SW 1271 (cell line): ENCODE measurements at places on chromosomes 6 and 20.

DNA sequence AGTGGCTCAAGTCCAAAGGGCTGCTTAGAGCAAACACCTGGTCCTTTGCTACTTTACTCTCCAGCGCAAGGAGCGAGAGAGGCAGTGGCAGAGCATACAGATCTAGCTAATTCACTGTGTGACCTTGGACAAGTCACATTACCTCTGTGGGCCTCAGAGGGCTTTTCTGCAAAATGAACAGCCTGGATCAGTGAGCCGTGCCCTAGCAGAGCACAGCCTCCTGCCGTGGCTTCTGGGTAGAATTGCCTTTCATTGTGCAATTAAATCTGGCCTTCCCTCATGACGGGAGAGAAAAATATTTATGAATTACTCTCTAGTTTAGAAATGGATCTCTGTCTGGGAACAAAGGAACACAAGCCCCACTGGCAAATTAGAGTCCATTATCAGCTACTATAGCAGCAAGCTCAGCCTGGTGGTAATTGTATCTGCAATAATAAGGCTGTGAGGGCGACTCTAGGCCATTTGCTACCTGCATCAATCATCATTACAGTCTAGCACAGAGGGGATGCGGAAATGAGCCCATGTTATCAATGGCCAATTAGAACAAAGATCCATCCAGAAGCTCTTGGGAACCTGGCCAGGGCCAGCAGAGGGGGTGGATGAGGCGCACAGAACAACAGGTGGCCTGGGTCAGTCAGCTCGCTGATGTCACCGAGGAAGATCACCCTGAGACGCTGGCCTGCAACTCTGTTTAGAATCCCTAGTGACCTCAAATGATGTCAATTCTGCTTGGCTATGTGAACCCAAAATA is 114.2 kb upstream of the LY86 start:
- DNase-seq: no peak

- DNase-seq: no peak
Observed at GRCh38 chr6:101689156-101689555, 295.6 kb downstream of the GRIK2 start.

- DNase-seq: no peak
Observed at GRCh38 chr6:113540466-113540865, 316.7 kb upstream of the MARCKS start.

GRCh38 chr6:36244641-36245280 is 25.1 kb upstream of the PNPLA1 start:
- DNase-seq: no peak

DNA sequence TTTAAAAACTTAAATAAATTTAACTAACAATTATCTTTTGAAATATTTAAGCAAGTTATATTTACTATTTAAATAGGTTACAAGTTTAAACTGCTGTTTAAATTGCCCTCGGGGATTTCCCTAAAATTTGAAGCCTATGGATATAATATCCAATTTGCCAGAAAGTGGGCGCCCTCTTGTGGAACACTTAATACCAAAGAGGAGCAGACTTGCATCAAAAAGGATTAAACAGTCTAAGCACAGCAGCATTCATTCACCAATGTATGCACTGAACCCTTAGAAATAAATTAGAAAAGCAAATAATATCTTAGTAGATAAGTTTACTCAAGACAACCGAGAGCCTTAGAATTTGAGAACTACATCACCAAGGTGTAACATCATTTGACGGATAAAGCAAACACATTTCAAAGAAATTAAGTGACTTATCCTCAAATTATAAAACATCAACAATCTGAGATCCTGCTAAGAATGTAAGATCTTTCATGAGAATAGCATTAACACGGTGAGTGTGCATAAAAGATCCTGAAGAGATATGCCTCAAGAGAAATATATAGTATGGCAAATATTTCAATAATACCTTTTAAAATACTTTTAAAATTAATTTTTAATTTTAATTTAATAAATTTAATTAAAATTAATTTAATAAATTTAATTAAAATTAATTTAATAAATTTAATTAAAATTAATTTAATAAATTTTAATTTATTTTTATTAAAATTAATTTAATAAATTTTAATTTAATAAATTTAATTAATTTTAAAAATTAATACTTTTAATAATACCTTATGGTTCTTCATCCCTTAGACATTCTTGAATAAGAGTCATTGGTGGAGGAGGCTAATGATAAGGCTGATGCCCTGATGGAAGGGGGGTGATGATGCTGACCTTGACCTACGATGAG is 11.5 kb upstream of the MEP1A start:
- DNase-seq: peak; percentile 56

DNA sequence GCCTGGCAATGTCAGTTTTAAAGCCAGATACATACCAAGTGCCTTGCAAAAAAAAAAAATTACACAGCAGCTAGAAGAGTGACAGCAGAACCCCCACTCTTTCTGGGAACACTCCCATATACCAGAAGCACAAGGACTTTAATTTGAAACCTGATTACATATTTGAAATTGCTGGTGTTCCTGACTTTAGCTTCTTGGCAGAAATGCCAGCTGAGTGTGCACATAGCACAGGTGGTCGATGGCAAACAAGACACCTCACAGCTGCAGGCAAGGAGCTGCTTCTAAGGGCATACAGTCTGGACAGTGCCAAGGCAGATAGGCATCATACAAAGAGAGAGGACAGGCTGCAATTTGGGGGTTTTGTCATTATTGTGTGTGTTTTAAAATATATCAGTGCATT is 150.7 kb upstream of the SGK1 start:
- DNase-seq: no peak

- DNase-seq: no peak
Observed at GRCh38 chr20:24453869-24454268, 15.6 kb upstream of the SYNDIG1 start.

GRCh38 chr6:5471044-5471443 is 209.7 kb downstream of the FARS2 start:
- DNase-seq: no peak

DNA sequence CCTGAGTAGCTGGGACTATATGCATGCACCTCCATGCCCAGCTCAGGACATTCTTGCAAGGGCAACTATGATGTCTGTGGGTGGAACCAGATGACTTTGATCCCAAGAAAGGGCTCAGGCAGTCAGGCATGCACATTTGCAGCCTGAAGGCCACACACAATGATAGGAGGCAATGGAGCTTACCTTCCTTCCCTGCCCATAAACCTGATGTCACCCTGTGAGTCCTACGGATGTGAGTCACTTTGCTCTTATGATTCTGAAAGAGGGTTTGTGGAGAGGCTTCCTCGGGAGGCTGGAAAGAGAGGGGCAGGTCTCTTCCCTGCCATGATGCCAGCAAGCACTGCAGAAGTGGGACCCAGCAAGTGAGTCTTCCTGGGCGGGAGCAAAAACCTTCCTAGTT is 202.4 kb downstream of the LY86 start:
- no peak for DNase-seq

- no peak for DNase-seq
Observed at GRCh38 chr6:53618219-53618618, 47.3 kb downstream of the KLHL31 start.

DNA sequence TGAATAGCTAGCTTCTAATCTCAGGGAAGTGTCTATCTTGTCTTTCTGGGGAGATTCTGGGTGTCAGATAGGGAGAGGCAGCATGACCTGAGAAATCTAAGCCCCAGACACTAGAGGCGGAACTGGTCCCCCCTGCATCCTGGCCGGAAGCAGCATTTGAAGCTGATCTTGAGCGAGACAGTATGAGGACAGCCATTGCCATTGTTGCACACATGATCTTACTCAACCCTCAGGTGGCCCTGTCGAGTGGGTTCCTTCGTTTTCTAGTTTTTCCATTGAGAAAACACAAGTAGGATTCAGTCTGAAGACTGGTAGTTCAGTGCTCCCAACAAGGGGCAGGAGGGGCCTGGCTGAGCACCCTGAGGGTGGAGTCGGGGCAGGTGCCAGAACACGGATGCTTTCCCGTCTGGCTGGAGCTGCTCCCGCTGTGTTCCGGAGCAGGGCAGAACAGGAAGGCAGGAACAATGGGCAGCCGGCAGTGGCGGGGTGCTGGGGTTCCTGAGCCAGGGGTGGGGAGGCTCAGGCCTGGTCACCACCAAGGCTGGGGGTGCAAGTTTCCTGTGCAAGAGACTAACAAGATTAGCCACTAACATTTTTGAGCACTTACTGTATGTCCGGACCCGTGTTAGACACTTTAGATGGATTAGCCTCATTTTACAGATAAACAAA is 7.9 kb upstream of the SDCBP2 start:
- DNase-seq: no peak

GRCh38 chr6:22248513-22249308 is 48.1 kb downstream of the PRL start:
- no peak for DNase-seq

- DNase-seq: no peak
Observed at GRCh38 chr6:137830511-137830911, 36.5 kb upstream of the TNFAIP3 start.

- no peak for DNase-seq
Observed at GRCh38 chr20:57742507-57743181, 32.8 kb upstream of the PMEPA1 start.

DNA sequence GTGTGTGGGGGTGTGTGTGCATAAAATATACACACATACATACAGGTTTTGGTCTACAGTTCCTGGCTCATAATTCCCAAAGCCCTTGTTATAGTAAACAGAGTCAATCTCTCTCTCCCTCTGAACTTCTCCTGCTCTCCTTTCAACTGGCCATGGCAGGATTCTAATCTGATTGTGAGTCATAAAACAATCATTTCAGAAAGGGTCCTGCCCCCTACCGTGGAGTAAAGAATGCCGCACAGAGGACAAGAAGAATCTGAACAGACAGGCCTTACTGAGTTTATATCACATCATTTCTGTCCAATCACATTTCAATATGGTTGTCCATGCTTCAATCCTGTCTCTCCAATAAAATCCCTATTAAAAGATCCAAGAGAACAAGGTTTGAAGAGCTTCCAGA is 416.9 kb downstream of the FRK start:
- DNase-seq: no peak

DNA sequence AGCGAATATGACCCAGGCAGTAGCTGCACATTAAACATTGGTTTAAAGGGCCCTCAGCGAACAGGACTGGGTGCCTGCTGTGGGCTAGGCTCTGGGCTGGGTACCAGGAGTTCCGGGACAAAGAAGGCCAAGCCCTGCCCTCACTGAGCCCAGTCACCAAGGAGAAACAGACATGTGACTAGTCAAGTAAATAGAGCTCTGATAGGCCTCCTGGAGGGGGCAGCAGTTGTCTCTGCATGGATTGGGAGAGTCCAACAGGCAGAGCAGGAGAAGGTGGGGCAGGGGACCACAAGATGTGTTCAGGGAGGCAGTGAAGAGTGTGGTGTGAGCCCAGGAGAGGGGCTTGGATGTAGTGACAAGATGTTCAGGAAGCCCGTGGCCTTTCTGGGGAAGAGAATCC is 3.1 kb downstream of the HM13 start:
- DNase-seq: no peak

DNA sequence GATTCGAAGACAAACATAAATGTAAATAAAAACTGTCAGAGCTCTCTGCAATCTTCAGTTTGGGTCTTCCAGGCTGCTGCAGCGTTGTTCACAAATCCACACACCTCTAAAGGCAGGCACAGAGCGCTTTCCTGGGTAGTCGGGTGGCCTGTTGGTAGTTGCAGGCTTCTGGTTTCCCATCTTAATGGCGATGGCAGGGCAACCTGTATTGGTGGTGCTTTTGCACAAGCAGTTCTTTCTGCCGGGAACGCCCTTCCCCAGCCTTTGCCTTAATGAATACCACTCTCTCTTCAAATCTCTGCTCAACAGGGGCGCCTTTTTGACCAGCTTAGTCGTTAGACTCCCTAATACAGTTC is 723 bp upstream of the IFT52 start:
- DNase-seq: no peak

DNA sequence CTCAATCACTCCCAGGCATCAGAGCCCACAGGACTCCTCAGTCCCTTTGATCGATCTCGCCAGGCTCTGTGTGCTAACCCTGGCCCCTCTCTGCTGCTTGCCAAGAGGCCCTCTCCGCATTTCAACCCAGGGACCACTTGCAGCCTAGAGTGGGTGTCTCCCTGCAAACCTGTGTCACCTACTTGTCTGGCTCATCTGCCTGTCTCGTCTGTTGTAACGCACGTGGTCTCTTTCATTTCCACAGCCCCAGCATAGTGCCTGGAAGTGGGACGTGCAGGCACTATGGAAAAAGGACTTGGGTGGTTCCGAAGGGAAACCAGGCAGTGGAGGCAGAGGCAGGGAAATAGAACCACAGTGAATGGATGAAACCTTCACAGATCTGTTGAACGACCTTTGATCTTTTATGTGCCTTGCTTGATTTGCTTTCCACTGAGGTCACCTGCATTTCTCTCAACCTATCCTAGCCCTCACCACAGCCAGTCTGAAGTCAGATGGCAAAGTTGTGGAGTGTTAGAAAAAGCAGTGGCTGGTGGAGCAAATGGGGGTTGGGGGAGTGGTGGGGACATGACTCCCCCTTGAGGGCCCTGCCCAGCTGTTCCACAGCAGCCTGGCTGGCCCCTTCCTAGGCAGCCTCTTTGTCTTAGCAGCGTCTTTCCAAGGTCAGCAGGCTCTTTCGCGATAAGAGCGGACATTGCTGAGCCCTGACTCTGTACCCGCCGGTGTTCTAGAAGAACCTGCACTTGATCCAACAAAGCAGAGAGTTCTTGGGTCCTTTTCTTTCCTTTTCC is 55.8 kb upstream of the TAGAP start:
- DNase-seq: no peak

DNA sequence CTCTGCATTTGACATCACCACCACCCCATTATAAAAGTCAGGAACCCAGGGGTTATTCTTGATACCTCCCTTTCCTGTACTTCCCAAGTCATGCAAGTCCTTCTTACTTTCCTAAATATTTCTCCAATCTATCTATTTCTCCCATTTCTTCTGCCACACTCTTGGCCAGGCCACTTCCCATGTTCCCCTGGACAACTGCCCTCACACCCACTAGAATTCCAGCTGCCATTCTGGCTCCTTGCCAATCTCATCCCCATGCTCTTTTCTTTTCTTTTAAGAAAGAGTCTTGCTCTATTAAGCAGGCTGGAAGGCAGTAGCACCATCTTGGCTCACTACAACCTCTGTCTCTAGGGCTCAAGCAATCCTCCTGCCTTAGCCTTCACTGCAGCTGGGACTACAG is 15.2 kb downstream of the DEFB132 start:
- no peak for DNase-seq

GRCh38 chr6:3751730-3752530 is 417 bp upstream of the PXDC1 start:
- peak; percentile 85 for DNase-seq

DNA sequence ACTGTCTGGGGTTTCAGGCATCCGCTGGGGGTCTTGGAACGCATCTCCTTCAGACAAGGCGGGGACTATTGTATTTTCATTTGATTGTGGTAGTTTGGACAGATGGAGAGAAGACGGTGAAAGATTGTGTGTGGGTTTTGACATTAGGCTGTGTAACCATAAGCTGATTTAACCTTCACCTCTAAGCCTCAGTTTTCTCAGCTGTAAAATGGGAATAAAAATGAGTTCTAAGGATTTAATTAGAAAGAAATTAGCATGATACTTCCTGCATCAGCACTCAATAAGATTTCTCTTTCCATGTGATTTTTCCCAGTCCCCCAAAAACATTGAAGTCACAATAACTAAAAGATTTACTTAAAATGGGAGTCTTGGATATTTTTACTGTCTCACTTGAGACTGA is 78.1 kb downstream of the CBFA2T2 start:
- DNase-seq: no peak

- no peak for DNase-seq
Observed at GRCh38 chr6:22942403-22942802, 373.0 kb downstream of the HDGFL1 start.
